ENCODE measurements at places on chromosomes 2 and 18.

DNA sequence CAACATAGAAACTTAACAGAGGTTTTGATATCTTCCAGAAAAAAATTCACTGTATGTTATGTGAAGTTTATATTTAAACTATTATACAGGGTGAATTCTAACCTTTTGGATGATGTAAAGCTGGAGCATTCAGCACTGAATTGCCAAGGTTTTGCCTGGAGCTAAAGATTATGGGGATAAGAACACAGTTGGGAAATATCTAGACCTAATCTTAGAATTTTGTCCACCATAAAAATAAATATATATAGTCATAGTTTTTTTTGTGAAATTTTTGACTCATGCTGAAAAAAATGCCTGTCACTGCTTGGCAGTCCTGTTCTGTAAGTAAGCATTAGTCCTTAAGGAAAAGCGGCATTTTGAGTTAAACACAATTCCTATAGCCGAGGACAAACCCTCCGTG, 339.3 kb upstream of the TMEFF2 start:
- DNase-seq, result no peak

DNA sequence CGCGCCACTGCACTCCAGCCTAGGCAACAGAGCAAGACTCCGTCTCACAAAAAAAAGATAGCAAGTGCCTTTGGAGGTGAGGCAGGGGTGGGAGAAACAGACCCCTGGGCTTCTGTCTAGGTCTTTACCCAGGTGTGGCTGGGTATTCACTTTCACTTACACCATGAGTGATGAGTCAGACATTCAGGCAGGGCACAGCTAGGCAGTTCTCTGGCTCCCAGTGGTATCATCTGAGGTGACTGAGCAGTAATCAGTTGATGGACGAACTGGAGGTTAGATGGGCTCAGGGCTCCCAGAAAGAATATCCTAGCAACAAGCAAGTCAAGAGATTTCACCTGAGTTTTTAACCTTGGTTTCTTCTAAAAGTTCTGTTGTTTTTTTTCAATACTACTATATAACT, 107.0 kb upstream of the RAB6C start:
- DNase-seq, result no peak

- no peak for DNase-seq
Observed at GRCh38 chr2:144539289-144539782, 19.4 kb upstream of the ZEB2 start.

DNA sequence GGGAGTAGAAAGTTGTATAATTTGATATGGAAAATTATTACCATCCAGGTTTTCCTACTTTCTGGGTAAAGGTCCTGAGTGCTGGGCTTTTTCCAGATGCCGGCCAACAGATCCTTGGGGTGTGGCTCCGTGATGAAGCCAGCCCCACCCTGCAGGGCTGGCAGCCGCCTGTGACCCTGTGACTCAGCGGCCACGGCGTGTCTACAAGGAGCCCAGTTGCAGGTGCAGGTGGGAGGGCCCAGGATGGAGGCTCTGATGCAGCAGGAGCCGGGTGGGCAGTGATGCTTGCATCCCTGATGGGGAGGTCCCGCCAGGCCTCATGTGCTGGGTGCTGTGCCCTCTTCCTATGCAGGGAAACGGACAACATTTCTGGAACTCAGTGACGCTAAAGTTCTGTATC, 96.0 kb upstream of the ALKAL2 start:
- no peak for DNase-seq

- no peak for DNase-seq
Observed at GRCh38 chr2:159177357-159177756, 109.1 kb downstream of the WDSUB1 start.

DNA sequence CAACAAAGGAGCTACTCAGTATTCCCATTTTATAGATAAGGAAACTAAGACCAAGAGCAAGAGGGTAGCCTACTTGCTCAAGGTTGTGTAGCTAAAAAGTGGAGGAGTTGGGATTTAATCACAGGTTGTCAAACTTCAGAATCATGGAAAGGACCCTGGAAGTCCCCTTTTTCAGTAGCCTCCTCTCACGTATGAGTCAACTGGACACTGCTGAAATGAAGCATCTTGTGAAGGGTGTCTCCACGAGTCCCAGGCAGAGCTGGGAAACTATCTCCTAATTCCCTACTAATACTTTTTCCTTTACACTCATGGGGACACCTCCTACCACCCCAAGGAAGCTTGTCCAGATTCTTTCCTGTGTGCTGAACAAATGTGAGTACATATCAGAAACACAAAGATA, 155.8 kb downstream of the RHBDD1 start:
- DNase-seq, result no peak

GRCh38 chr2:84427235-84428138, 31.6 kb downstream of the SUCLG1 start:
- no peak for DNase-seq

GRCh38 chr18:26555804-26556553, 7.6 kb upstream of the KCTD1 start:
- no peak for DNase-seq

DNA sequence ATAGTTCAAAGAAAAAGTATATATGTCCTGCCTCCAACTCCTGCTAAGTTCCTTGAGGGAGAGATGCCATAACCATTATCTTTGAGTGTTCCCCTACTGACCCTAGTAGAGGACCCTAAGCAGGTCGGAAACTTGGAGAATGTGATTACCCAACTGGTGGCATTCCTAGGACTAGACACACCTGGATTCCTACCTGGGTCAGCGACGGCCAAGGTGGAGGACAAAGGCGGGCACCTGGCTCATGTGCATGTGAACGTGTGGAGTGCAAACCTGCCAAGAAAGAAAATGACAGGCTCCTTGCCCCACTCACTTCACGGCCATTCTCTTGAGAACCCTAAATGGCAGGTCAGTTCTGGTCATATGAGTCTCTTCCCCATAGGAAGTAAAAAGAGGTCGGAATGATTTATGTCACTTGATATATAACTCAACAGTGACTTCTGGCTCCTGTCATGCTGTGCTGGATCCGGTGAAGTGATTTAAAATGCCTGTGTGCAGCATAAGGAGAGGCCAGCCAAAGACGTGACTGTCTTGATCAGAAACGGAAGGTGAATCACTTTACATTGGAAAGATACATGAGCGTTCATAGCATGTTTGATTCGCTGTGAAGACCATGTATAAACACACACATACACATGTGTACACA, 371.6 kb downstream of the EIPR1 start:
- DNase-seq, result no peak

DNA sequence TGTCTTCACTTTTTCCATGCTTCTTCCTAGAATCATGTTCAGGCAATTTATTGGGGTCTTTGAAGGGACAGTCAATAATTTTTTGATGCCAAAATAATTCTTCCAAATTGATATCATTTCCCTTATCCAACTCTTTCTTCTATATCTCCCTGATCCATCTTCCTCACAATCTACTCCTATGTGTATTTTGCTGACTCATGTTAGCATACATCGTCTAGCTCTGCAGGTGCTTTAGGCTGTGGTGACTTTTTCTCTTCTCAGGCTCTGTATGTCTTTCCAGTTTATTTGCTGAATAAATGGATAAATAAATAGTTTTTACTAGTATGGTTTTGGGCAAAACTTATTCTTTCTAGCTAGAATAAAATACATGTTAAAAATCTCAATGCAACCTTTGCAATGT, 1650.9 kb upstream of the TMEFF2 start:
- no peak for DNase-seq

DNA sequence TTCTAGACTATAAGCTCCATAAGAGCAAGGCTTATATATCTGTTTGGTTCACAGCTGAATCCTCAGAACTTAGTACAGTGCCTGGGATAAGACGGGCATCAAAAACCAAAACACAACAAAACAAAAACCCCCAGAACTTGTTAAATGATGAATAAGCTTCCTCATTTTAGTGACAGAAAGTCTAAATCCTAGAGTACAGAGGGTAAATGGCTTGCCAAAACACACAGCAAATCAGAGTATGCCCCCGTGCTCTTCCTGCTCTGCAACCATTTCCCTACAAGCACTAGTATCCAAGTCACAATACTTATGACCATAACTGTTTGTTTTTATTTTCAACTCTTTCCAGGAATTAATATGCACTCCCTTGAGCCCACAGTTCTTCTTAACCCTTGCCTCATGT, 10.1 kb downstream of the ZNF521 start:
- DNase-seq, result no peak

DNA sequence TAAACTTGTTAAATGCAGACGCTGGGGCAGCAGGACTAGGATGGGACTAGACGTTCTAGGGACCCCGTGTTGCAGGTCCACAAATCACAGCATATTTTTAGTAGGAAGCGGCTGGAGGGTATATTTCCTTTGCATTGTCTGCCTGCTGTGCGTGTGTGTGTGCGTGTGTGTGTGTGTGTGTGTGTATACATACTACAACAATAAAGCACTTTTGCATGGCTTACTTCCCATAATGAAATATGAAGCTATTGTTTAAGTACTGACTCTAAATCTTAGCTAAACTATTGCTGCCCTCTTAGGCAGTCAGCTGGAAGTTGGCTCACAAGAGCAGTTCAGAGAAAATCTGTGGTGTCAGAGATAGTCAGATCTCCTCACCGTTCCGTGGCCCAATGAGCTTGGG, 133.4 kb downstream of the CABLES1 start:
- DNase-seq, result no peak

DNA sequence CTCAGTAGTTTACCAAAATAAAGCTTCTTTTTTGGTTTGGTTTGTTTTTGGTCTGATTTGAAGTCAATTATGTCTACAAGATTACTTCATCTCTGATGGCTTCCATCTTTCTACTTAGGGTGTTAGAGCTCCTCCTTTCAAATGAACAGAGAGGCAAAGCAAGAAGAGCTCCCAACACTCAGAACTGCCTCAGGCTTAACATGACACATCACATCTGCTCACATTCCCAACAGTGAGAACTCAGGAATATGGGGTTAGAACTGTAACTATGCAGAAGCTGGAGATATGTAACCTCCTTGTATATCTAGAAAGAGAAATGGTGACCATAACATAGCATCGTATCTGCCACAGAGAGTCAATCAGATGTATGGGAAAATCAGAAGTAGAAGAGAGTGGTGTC, 11.4 kb upstream of the LRATD1 start:
- no peak for DNase-seq

GRCh38 chr2:62140426-62141141, 55.3 kb upstream of the B3GNT2 start:
- DNase-seq, result no peak

- DNase-seq, result no peak
Observed at GRCh38 chr2:9498210-9498609, 23.9 kb downstream of the IAH1 start.

DNA sequence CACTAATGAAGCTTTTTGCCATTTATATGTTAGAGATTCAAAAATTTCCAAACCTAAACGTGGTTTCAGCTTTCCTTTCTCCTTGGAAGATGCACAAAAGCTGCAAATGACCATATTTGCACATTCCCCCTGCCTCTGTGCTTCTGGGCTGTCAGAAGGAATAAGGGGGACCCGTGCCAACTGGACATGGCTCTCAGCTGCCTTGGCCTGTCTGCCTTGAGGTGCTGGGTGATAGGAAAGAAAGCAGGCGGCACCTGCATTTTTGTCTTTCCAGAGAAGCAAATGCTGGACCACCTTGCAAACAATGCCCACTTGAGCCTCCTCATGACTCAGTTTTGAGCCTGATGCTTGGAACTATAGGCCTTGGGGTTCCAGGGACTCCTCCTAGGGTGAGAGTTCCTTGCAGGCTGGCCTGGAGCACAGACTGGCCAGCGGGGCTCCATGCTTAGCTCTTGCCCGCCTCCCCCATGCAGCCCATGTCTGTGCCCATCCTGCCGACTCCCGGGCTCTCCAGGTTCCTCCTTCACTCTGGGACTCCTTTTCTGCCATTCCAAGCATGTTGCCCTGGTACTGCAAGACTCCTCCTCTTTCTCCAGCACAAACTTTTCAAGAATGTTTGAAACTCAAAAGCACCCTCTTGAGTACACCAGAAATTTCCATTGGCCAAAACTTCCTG, 109.0 kb upstream of the EPAS1 start:
- no peak for DNase-seq

DNA sequence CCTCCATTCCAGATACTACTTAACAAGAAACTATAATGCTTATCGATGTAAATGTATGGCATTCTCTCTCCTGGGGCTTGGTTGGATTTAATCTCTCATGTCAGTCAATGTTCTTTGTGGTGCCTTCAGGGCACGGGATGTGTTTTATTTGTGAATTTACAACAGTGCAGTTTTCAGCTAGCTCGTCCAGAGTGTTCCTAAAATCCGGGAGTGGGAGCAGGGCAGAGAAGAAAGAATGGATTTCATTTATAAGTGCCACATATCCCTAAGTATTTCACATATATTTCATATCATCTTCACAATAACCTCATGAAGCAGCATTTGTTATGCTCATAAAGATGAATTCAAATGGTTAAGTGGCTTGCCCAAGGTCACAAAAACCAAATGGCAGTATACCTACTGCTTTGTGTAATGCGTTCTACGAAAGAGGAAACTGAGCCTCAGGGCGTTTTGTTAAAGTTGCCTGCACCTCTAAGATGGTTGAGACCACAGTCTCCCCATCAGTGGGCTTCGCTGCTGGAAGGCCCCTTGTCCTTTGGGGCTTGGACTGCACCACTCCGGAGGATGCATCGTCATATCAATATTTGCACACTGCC, 134.7 kb upstream of the MGAT5 start:
- no peak for DNase-seq
